ENCODE measurements at places on chromosomes 5 and 9.

DNA sequence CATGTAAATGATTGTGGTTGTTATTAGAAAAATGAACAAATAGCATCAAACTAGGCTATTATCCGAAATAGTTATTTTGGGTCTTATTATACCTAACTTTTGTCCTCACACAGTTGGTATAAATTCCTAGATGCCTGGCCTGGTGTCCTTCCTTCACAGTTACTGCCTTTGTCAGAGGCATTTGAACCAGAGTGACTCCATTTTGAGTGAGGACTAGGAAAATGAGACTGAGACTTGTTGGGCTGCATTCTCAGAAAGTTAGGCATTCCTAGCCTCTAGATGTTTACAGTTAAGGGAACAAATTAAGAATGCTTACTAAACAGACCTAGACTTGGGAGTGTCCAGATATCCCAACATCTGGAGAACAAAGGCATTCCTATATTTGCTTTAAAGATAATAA, 283.5 kb upstream of the C9orf72 start:
- DNase-seq: no peak

DNA sequence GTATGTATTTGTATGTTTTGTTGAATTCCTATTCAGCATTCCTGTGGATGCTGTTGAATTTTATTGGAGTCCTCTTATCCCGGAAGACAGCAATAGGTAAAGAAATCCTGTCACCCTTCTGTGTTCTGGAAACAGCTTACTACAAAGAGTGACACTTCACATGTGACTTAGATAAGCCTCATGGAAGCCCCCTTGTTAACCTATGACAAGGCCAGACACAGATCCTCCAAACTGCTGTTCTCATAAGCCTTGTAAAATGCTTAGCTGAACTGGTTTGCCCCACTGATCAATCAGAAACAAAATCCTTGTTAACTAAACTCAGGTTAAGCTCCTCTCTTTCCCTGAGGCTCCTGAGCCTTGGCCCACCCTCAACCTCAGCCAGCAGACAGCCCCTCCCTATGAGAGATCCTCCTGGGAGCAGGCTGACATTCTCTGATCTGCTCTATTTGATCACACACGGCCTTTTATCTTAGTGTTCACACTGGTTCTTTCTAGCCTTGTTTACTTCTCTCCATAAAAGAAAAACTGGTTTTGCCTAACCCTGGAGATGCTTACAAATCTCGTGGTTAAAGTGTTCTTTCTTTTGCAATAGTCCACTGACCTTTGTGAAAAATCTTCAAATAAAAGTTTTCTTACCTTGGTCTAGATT, 29.4 kb upstream of the ATP6V1G1 start:
- no peak for DNase-seq

GRCh38 chr5:148312153-148312552, at the start of gene SPINK7:
Gene SPINK7, plus strand, starts transcription at chr5:148312423. Its CDS starts 61 bp downstream, at chr5:148312484.
- DNase-seq: no peak

DNA sequence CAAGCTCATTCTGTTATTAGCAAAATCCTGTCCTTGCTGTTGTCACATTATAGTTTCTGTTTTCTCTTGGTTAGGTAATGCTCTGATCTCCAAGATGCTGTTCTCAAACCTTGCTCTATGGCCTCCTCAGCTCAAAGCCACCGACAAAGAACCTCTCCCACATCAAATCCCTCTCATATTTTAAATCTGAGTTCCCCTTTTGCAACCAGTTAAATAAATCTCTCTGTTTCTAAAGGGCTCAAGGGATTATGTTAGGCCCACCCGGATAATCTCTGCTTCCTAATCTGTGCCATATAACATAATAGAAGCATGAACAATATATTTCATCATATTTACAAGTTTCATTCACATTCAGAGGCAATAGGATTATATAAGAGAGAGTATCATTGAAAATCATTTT, 286.0 kb downstream of the CYLC2 start:
- DNase-seq: no peak

- DNase-seq: no peak
Measured at GRCh38 chr5:180832638-180833068, 28.4 kb downstream of the ZFP62 start.

DNA sequence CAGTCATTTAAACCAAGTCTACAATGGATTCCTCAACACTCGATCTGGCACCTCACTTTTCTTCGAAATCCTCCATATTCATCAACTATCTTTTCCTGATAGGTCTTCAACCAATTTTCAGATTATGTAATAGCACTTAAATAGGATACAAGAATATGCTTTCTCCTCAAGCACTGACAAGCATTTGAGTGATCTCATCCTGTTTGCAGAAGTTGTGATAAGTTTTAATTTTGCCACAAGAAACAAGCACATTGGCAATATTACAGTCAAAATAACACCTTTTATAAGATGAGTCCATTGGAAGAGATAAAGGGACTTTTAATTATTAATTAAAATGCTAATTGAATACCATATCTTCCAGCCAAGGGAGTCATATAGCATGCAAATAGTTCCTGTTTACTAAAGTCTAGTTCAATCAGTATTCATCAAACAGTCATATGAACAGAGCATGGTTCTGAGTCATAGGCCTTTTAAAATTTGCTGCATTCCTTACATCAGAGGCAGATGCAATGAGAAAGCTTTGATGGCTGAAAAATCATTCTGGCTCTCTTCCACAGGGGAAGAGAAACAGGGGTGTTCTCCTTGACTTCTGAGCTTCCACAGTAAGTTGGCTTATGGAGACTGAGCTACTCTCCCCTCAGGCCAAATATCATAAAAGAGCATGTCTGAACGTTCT, 32.7 kb upstream of the ZCCHC9 start:
- no peak for DNase-seq

DNA sequence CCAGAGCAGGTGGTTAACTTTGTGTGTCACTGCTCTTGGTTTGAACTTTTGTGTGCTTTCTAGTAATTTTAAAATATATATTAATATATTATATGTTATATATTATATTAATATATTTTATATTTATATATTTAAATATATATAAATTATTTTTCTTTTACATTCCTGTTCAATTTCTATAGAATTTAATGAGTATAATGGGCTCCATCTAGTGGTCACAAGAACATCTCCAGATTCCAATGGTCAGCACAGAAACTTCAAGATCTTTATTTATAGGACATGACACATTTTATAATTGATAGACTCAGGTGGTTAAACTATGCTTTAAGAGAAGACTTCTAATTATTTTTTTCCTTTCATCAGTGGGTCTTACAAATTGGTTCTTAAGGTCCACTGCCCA, 39.1 kb downstream of the COL23A1 start:
- DNase-seq: no peak

DNA sequence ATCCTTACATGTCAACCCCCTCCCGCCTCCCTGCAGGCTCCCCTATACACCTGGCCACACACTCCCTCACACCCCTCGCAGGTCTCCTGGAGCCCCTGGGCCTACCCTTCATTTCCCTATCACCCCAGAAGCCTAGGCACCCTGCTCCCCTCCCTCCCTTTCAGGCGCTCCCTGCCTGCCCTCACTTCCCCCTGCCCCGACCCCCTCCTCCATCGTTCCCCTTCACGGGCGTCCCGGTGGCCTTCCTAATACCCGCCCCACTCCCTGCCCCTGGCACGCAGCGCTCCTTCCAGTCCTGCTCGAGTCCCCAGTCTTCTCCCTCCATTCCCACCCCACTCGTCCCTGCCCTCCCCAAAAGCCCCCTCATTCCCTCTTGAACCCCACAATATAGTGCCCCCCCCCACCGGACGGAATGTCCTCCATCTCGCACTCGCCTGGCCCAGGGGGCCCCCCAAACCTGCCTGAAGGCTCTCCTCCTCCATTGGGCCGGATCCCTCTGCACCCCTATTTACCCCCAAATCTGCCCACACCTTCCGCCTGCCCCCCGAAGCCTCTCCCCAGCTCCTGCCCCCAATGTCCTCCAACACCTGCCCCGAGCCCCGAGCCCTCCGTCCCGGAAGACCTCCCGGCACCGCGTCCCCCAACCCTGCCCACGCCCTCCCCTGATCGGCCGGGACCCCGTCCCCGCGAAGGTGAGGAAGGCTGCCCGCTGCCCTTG, 746 bp downstream of the STRBP start:
- no peak for DNase-seq

DNA sequence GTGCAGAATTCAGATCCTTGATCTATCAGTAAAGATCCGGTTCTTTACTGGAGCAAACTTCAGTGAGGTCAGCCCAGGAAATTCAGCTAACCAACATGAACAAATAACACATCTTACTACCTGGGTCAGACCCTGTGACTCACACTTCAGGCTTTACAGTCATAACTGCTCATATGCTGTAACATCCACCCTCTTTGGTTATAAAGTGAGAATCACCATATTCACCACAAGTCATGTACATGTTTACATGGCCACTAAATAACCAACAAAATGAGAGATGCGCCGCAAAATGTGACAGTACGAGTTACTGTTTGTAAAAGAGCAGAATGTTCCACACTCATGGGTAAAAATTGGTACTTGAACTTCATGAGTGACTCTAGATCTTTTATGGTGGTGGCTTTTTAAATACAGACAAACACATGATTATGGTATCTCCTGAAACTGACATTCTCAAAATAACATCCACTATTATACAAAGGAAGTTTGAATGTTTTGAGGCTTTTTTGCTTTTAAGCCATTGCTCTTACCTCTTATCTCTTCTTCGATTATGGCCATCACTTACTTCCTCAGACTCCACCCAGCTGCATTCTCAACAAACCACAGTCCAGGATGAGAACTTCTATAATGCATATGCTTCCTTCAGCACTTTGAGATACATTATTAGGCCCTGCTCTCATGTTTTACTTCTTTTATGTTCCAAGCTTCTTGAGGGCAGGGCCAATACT, 516.6 kb downstream of the RAB3C start:
- DNase-seq: no peak

GRCh38 chr9:123609844-123610243, 253.8 kb downstream of the CRB2 start:
- DNase-seq: no peak

DNA sequence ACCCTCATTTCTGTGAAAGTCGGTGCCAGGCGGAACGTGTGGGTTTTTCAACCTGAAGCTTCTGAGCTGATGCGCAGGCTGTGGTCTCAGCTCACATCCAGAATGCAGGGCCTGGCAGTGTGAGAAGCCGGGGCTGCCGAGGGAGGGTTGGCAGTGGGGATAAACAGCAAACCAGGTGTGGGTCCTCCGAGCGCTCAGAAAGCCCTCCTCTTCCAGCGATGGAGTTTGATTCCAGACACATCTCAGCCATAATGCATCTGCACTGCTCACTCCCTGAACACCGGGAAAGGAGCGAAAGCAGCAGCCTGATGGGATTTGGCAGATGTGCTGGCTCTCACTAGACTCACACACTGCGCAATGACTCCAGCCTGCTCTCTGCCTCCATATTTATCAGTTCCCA, 280.1 kb downstream of the HSPA4 start:
- DNase-seq: no peak

DNA sequence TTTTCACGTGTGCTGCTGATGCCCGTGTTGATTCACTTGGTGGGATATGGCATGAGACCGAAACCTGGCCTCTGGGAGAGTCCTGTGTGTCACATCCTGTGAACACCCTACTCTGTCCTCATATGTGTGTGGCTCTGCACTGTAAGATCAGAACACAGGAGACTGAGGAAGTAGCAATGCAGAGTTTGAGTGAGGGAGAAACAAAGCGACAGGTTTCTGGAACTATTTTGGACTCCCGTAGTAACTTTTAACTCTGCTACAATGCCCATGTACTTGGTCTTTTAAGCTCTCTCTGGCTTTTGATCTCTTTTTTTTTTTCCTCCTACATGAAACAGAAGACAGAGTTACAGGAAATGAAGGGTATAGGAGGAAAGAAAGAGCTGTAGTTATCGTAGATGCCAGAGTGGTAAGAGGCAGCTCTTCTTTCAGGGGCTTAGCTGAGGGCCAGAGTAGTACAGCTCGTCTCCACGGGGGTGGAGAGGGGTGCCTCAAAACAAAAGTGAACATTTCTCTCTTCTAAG, 26.6 kb downstream of the GRAMD2B start:
- DNase-seq: no peak

DNA sequence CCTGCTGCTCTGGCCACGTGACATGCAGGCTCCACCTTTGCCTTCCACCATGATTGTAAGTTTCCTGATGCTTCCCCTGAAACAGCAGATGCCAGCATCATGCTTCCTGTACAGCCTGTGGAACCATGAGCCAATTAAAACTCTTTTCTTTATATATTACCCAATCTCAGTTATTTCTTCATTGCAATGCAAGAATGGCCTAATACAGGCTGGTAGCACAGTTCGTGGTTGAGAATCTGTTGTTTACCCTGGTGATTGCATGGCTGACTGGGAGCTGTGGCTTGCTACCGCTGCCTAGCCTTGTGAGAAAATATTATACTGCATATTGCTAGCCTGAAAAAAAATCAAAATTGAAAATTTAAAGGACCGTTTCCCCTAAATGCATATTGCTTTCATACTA, 44.8 kb upstream of the PTPN3 start:
- DNase-seq: no peak

All from NCI-H774 (cell line).